Fibroblast of gingiva (primary cell): ENCODE measurements at places on chromosomes 5 and 9.

GRCh38 chr5:14250084-14250695, 107.0 kb downstream of the TRIO start:
- peak; percentile 38 for DNase-seq

DNA sequence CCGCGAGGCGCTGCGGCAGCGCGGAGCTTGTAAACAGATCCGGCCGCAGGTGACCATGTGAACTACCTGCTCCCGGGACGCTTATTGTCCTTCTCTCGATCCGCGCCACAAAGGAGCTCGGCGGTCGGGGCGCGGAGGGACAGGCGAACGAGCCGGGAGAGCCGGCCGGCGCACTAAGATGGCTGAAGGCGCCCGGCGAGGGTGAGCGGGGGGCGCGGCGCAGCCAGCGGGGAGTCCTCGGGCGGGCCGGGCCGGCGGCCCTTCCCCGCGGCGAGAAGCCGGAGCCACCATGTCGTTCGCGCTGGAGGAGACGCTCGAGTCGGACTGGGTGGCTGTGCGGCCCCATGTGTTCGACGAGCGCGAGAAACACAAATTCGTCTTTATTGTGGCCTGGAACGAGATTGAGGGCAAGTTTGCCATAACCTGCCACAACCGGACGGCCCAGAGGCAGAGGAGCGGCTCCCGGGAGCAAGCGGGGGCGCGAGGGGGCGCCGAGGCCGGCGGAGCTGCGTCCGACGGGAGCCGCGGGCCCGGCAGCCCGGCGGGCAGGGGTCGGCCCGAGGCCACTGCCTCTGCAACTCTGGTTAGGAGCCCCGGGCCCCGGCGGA, 535 bp downstream of the JMY start:
- DNase-seq, result peak; percentile 18

- DNase-seq, result no peak
Measured at GRCh38 chr9:90013778-90014177, 409.0 kb downstream of the GADD45G start.

DNA sequence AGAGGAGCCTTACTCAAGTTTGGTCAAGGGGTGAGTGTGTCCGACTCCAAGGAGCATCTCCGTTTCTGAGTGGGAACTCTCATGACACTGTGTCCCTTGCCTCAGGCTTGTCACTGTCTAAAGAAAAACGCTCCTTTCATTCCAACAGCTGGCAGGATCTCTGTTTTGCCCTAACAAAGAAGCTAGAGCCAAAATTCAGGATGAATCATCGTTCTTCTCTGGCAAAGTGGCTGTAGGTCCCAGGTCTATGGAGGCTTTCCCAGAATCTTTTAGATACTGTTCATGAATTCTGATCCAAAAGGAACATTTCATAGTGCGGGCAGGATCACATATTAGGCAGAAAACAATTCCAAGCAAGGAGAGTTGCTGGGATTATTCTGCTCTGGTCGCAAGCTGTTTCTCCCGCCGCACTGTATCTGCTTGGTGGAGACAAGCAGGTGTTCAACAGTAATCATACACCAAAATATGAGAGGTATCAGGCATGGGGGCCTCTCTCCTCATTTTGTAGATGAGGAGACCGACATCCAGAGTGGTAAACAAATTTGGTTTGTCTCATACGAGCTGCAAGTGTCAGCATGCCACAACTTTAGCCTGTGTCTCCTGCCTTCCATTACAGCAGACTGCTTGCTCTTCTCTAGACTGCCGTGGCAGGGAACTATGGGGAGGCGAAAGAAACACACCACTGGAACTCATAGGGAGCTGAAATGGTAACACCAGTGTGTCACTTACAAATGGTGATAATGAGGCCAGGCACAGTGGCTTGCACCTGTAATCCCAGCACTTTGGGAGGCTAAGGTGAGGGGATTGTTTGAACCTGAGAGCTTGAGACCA, 72.6 kb downstream of the ENTREP1 start:
- DNase-seq, result peak; percentile 23

DNA sequence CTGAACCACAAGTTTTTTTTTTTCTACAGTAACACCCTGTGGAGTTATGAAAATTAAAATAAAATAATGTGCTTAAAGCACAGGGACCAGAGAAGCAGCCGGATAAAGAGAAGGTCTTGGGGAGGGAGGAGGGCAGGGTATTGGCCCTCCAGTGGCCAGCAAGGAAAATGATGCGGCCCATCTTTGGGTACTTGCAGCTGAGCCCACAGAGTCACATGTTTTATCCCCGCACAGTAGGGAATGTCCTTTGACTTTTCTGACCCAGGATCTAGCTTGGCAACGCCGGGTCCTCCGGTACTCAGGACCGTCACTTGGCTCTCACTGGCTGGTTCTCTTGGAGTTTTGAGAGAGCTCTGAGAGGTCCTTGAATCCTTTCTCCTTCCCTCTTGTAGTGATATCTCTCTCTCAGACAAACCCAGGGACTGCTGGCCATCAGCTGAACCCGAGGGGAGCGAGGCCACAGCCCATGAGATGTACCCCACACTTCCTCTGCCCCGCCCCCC, 35.3 kb upstream of the HSPA9 start:
- no peak for DNase-seq

DNA sequence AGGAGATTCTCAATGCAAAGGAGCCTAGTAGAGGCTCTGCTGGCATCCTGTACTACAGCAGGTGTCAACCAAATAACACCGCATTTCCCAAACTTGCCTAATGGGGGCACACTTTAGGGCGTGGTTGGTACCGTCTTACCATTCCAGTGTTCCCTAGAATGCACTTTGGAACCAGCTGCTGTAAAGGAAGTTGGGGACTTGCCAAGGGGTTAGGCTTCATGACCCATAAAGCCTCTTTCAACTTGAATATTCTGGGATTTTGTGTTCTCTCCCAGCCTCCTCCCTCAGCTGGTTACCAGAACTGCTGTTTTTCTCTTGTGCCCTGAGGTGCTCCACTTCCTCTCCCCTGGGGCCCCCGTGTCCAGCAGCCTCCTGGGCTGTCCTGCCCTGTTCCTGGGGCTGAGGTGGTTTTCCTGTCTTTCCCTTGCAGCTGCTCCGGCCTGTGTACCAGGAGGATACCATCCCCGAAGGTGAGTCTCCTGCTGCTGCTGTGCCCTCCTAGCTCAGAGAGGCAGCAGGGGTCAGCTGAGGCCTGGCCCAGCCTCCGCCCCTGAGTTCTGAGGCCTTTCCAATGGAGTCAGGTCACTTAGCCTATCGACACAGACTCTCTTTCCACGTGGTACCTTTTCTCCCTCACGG, 44.7 kb downstream of the RGS3 start:
- peak; percentile 24 for DNase-seq

GRCh38 chr9:35726931-35727330, 5.1 kb downstream of the TLN1 start:
- DNase-seq, result peak; percentile 56

DNA sequence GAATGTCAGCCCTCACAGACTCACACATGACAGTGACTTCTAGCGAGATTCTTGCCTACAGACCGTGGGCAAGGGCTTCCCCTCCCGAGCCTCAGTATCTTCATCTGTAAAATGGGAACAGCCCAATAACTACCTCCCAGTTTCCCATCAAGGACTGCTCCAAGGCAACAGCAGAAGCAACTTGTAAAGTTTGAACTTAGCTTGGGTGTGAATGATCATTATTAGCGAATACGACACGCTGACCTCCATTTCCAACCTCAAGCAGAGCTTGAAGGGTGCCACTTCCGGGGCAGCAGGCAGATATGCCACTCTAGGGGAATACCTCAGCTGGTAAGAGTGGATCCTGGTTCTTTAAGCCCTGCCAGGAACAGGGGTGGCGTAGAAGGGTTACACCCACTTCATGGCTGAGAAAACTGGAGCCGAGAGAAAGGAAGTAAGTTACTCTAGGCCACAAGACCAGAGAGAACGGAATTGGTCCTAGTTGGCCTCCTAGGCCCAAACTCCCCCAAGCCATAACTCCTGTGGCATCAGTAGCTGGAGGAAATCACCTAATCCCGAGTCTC, 2.0 kb downstream of the RNF44 start:
- no peak for DNase-seq

- no peak for DNase-seq
Measured at GRCh38 chr9:127734247-127734746, 797 bp downstream of the TOR2A start.

GRCh38 chr9:2178034-2178734, 163.0 kb downstream of the SMARCA2 start:
- DNase-seq, result no peak

DNA sequence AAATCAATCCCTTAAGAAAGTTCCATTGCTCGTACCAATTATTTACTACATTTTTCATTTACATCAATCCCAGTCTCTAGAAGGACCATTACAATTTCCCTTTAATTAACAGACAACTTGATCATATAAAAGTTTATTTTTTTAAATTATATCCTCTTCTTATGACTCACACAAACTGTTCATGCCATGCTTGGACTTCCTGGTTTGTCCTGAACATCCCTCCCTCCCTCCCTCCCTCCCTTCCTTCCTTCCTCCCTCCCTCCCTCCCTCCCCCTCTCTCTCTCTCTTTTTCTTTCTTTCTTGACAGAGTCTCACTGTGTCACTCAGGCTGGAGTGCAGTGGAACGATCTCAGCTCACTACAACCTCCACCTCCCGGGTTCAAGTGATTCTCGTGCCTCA, 11.6 kb upstream of the CLTB start:
- peak; percentile 29 for DNase-seq

DNA sequence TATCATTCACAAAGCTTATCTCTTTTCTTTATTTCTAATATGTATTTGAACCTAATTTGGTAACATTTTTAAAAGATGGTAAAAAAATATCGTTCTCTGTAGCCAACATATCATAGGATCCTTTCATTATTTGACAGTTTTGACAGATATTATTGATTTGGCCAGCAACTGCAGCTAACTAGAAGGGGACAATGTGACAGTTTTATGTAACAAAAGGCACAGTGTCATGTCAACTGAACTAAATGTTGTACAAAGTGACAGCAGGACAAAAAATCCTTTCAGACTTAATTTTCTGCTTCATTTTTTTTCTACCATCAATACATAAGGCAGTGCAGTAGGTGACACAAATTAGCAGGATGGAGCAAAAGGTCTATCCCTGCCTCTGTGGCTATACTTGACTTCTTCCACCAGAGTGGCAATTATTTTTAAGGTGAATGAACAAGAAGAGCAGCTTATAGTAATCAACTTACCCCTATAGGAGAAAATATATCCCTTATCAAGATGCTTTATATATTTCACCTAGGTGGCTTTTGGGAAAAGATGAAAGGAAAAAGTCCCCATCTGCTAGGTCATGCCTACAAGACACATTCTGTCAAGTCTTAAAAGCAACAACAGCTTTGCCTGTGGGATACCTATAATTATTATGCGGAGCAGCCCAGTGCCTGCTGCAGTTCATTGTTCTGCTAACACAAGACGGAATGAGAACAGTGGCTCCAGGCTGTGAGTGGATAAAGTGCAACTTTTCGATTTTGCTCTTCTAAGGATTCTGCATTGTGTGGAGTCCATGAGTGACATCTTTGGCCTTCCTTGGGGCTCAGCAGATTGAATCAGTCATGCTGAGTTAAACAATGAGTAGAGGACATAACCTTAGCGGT, 694.9 kb downstream of the ISL1 start:
- DNase-seq, result no peak

- no peak for DNase-seq
Measured at GRCh38 chr9:114093031-114093471, 6.0 kb downstream of the KIF12 start.

GRCh38 chr9:134539586-134540194, 101.9 kb upstream of the COL5A1 start:
- DNase-seq, result no peak

GRCh38 chr9:100087218-100087617, 11.6 kb downstream of the ERP44 start:
- DNase-seq, result no peak

GRCh38 chr5:181054138-181054537, 14.1 kb downstream of the BTNL9 start:
- DNase-seq, result no peak

GRCh38 chr9:114206221-114206789, 51.0 kb downstream of the COL27A1 start:
- DNase-seq, result no peak

DNA sequence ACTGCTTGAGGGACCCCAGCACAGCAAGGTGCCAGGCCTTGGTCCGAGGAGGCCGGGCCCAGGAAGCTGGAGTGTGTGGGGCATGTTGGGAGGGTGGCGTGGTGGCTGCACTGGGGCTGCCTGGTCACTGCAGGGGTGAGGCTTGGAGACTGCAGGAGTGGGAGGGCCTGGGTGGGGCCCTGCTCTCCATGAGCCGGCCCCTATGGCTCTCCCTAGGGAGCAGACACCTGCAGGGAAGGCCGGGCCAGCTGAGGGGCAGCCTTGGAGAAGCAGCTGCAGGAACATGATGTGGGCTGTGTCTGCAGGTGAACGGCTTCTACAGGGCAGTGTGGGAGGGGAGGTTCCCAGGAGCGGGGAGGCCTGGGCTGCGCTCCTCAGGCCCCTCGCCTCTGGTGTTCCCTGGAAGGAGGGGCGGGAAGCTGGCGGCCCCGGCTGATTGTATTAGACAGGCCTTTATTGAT, 41.7 kb upstream of the TMEM250 start:
- no peak for DNase-seq

GRCh38 chr5:174553556-174553955, 170.8 kb upstream of the MSX2 start:
- DNase-seq, result no peak

- no peak for DNase-seq
Measured at GRCh38 chr5:179113143-179113530, 53.0 kb downstream of the ZNF354C start.

DNA sequence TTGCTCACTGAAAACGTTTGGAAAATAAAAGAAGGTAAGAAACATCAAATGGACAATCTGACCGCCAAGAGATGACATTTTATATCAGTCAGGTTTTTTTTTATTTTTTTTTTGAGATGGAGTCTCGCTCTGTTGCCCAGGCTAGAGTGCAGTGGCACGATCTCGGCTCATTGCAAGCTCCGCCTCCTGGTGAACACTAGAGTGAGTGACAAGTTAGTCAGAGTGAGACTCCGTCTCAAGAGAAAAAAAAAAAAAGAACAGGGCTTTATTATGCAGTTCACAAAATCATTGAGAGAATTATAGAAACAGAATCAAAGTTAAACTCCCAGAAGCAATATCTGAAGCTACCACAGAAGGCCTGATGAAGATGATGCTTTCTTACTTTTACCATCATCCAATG, 70.1 kb downstream of the DTWD2 start:
- DNase-seq, result no peak

DNA sequence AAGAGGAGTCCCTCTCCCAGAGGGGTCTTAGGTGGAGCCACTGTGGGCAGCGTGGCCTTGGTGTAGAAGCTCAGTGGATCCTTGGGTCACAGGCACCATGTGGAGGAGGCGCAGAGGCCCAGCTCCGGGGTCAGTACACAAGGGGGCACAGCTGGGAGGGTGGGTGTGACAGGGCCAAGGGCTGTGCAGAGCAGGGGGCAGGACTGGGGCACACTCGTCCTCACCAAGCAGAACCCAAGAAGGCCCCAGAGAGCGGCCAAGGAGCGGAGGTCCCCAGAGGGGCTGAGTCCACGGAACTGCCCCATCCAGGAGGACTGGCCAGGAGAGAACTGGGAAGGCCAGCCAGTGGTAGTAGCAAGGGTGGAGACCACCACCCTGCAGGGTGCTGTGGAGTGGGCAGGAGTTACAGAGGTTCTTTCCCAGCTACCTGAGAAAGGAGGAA, 2.5 kb upstream of the LPCAT1 start:
- no peak for DNase-seq

GRCh38 chr5:106566031-106566430, 1104.7 kb downstream of the EFNA5 start:
- DNase-seq, result no peak

- no peak for DNase-seq
Measured at GRCh38 chr5:42784132-42784531, 27.5 kb downstream of the CCDC152 start.
